Karpas-422 (cell line): ENCODE measurements at places on chromosomes 1 and 21. TPM values are rescaled to one million over a fixed set of nuclear protein-coding genes. Genes with fewer than 3 reads are reported as not detected.

Gene CNIH3
- total RNA-seq: 1.3 and 4.7 TPM in 2 replicates

Gene FCRL4
- 0.11 TPM in 1 of 2 replicates, not detected in the other for total RNA-seq

Gene GREM2
- total RNA-seq: not detected in 2 replicates

Gene TMEM269
- not detected in 2 replicates for total RNA-seq

Gene OR2G2
- total RNA-seq: not detected in 2 replicates

Gene CLIC4
- 49.1 and 87.4 TPM in 2 replicates for total RNA-seq

Gene ASCL5
- not detected in 2 replicates for total RNA-seq

Gene HMGCS2
- total RNA-seq: not detected in 2 replicates

DNA sequence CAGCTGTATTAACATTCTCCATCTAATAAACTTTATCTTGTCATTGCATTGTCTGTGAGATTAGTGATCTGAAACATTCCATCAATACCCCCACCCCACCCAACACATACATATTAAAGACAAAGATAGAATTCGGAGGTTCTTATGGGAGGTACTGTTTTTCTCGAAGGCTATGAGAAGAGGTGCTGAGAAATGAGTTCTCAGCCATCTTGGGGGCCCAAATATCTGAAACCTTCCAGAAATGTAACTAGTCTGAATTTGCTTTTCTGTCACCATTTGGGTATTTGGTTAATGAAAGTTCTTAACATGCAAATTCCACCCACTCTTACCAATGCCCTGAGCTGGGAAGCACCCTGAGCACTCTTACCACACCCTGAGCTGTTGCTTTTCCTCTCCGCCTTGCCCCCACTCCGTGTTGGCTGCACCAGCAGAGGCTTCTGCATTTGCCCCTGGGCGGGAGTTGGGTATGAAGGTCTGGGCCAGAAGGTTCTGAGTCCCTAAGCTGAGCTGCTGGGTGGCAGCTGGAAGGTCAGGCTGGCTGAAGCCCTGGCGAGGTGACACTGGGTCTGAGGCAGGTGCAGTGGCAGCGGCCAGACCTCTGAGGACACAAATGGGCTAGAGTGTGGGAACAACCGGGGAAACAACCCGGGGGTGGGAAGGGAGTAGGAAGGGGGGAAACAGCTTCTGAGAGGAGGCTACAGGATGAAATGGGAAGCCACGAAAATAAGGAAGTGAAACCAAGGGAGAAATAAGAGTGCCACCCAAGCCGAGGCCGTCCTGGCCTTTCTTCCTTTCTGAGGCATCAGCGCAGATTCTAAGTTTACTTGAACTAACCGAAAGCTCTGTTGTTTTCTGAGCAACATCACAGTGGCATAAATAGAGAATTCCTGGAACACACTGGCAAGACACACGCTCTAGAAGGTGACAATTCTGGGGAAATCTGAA, 26.3 kb upstream of the IER5 start:
- DNase-seq: peak; percentile 72

DNA sequence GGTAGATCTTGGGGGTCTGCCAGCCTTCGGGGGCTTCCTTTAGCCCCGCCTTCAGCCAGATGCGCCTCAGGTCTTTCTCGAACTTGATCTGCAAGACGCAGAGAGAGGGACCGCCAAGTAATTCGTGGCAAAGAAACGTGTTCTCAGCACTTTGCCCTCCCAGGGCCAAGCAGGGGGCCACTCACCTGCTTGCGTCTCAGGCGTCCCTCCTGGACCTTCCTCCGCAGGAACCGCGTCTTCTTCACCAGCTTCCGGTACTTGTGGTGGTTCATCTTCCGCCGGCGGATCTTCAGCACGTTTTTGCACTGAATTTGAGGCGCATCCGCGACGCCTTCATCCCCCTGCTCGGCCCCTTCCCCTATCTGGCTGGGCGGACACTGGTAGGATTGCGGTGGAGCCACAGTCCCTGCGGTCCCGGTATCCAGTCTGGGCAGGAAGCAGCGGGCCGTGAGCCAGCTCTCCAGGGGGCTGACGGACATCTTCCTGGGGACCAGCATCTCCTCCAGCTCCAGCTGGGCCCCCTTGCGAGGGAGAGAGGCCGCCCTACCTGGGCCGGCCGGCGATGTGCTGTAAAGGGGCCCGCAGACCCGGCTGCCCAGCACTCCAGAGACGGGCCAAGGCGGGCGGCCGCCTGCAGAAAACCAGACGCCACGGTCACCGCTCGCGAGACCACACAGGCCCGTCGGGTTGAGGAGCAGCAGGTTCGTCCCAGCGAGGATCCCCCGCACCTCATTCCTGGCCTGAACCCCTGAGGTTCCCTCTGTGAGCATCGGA, 1.0 kb downstream of the AURKAIP1 start:
- DNase-seq: no peak

GRCh38 chr1:7093297-7093696, 308.0 kb downstream of the CAMTA1 start:
- DNase-seq: no peak

DNA sequence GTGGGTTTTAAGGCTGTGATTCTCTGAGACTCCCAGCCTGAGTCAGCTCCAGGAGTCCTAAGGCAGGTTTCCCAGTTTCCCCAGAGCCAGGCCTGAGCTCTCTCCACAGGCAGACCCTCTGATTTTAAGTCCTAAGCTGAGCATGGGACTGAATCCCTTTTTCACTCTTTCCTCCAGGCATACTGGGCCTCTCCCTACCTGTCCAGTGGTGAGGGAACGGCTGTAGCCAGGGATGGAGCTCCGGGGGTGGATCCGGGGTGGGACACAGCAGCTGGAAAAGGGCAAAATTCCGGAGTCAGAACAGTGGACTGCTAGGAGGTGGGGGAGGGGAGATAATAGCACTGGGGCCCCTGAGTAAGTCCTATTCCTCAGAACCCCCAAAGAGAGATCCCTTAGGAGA, 30.0 kb downstream of the DLGAP3 start:
- DNase-seq: no peak

GRCh38 chr1:29209173-29209572, 21.6 kb downstream of the MECR start:
- no peak for DNase-seq

- DNase-seq: no peak
These were observed 141.5 kb downstream of the PTPRC start for GRCh38 chr1:198780376-198780775.

GRCh38 chr1:12618965-12619791, 1.2 kb upstream of the DHRS3 start:
- DNase-seq: peak; percentile 42

DNA sequence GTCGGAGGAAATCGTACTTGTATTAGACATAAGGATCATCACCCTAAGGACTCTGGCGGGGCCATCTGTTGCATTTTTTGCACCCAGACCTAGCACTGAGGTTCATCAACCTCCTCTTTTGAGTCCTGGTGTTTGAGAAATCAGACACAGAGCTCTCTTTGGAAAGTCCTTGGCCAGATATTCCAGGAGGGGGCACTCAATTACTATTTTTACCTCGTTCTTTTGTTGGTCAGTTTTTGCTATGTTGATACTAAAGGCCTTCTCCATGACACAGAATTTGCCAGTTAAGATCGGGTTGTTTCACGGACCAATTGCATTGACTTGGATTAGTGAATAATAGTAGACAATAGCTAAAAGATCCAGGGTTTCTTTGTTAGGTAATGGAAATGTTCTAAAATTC, 711.2 kb downstream of the KCNT2 start:
- no peak for DNase-seq

GRCh38 chr1:107139833-107140702, 771 bp upstream of the NTNG1 start:
- no peak for DNase-seq

DNA sequence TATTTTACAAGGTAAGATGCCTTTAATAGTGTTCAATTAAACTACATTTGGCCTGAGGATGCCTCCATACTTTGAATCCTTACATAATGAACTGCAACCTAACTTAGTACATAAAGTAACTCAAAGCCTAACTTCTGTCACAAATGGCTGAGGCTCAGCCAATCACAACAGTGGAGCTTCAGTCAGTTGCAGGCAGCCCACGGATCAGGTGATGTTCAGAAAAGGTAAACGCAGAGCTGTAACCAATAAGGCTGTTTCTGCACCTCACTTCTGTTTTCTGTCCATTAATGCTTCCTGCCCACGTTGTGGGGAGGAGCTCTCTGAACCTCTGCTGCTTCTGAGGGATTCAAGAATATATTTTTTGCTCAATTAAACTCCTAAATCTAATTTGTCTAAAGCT, 94.8 kb upstream of the KIAA0040 start:
- DNase-seq: peak; percentile 63

GRCh38 chr1:61051443-61051718, 31.0 kb upstream of the NFIA start:
- DNase-seq: no peak

DNA sequence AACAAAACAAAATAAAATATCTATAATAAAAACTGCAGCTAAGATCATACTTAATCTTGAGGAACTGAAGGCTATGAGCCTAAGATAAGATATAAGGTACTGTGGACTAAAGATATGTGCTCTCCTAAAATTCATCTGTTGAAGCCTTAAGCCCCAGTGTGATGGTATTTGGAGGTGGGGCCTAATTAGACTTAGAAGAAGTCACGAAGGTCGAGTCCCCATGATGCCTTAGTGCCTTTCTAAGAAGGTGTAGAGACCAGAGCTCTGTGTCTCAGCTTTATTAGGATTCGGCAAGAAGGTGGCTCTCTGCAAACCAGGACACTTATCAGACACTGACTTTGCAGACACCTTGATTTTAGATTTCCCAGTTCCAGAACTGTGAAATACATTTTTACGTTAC, 622.0 kb upstream of the BRINP3 start:
- no peak for DNase-seq

- DNase-seq: no peak
These were observed 56.3 kb downstream of the TBX15 start for GRCh38 chr1:118931876-118932275.
